ENCODE measurements at places on chromosomes 3 and 15.

DNA sequence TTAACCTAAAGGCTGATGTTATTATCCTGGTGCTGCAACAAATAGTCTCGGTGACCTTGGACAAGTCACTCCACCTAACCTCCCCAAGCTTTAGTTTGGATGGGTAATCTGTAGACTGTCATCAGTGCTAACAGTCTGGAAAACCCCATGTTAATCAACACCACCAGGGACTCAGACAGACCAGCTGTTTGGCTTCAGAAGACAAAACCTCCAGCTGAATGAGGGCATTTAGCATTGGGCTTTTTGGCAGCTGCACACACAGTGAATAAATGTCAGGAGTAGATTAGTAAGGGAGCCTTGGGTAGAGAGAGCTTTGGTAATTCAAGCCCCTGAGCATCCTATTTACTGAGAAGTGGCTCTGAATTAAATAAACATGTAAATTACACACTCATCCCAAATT, 24.9 kb upstream of the C3orf80 start:
- no peak for DNase-seq

DNA sequence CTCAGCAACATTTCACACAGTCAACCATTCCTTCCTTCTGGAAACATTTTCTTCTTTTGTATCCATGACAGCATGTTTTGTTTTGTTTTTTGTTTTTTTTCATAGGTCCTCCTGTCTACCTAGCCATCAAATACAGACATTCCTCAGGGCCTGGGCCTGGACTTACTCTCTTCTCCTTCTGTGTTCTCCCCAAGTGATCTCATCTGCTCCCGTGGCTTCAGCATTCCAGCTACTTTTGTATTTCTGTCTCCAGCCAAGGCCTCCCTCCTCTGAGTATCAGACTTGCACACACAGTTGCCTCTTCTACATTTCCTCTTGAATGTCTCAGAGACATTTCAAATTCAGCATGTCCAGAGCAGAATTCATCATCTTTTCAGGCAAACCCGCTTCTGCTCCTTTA, 82.4 kb downstream of the HCN4 start:
- no peak for DNase-seq

DNA sequence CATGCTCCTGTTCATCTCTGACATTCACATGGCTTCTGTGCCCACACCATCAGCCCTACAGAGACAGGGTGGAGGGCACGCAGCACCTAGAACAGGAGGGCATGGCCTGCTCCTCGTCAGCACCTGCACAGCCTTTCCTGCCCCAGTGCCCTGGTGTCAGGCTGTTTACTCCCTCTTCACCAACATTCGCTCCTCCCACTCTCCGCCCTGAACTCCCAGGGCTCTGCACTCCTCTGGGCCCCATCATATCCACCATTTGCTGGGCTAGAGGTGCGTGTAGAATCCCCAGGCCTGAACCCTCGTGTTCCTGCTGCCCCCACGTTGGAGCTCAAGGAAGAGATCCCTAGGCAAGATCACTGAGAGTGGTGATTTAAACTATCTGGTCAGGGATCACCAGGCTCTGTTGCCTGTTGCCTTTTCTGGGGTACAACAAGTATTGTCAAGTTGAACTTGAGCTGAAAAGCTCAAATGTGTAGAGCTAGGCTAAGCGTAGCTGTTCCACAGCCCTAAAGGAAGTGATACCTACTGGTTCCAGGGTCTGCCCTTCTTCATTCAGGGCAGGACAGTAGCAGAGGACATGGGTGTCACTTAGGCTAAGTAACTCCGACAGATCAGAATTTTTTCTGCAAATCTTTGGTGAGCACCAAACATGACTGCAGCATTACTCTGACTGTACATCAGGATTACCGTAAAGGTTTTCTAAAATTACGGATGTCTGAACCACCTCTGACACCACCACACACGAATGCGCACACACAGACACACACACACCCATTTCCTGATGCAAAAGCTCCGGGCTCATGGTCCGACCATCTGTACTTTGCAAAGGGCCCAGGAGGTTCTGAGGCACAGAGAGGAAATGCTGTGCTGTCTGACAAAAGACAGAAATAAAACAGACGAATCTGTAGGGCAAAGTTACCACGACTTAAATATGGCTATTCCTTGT, 43.7 kb upstream of the GNB5 start:
- DNase-seq: no peak

- no peak for DNase-seq
These were observed 72.8 kb upstream of the THSD4 start for GRCh38 chr15:71042356-71042922.

GRCh38 chr3:119305286-119305685, 11.1 kb downstream of the ARHGAP31 start:
- DNase-seq: no peak

- DNase-seq: no peak
These were observed 29.6 kb downstream of the TLNRD1 start for GRCh38 chr15:81030301-81030750.

DNA sequence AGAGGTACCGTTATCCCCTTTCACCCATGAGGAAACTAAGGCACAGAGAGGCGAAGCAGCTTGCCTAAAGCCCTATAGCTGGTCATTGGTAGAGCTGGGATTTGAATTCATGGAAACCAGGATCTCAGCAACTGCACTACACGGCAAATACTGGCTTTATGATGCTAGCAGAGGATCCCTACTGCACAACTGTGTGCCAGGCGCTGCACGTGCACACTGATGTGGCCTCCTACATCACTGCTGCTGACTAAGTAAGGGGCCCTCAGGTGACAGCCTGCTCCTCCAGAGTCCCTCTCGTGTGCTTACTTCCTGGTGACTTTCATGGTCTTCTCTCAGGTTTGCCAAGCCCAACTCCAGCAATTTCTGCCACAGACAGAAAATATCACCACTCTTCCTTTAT, 3.4 kb upstream of the POLG start:
- no peak for DNase-seq

DNA sequence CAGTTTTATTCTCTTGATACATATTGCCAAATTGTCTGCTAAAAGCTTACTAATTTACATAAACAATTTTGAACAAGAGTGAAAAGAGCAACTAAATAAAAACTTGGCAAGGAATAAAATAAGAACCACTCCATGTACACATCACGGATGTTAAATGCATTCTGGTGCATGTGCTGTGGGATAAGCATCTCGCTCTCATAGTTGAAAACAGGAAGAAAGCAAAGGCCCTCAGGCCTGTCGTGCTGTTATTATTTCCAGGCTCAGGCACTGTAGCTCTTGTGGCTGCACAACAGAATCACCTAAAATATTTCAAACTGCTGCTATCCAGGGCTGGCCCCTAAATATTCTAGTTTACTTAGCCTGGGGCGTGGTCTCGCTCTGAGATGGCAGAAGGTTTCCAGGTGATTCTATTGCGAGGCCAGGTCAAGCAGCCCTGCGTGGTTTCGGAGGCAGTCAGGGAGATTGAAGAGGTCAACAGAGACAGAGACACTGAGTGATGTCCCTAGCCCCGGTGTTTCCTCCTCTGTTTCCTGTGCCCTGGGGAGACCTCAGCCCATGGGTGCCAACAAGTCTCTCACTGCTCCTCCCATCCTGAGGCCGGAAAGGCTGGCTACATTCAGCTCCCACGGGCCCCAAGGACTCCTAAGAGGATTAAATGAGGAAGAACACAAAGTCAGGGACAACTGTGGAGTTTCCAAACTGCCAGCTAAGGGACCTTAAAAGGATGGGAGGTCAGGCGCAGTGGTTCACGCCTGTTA, 18.2 kb upstream of the PDIA5 start:
- no peak for DNase-seq

DNA sequence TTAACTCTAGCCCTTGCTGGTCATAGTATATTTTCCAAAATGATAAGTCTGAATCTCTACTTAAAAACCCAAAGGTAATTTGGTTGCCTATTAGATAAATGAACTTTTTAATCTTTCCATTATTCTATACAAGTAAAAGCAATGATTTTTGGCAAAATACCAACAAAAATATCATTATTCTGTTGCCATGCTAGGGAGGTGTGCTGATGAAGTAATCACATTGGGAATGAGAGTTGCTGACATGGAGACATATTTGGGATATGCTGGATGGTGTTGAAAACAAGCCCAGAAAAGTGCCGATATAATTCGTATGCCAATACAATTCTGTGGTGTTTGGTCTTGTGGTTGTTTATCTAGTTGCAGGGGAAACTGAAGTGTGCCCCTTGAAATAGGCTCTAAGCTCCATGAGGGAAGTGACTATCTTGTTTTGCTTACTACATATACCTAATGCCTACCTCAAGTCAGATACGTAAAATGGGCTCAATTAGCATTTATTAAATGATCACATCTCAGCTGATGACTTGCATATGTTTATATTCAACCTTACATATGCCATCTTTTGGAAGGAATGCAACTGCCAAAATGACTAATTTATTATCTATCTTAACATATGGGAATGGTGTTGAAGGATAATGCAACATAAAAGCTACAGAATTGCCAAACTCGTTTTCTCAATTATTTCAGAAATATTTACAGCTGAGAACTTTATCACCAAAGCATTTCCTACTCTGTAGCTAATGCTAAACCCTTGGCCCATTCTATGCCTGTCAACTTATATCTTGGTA, 5.8 kb downstream of the TOPBP1 start:
- no peak for DNase-seq

DNA sequence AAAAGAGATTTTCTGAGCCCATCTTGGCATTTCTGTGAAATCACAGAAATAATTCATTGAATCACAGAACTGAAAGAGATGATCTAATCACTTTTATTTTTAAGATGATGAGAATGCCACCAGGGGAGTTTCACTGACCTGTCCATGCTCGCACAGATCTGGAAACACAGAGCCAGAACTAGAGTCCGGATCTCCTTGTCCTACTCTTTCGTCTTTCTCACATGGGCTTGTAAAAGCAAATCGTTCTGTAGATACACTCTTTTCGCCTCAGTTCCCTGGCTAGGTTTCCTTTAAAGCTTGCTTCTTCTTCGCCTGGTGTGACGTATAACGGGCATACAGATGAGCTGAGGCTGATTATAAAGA, 122.5 kb upstream of the SPRED1 start:
- DNase-seq: no peak

DNA sequence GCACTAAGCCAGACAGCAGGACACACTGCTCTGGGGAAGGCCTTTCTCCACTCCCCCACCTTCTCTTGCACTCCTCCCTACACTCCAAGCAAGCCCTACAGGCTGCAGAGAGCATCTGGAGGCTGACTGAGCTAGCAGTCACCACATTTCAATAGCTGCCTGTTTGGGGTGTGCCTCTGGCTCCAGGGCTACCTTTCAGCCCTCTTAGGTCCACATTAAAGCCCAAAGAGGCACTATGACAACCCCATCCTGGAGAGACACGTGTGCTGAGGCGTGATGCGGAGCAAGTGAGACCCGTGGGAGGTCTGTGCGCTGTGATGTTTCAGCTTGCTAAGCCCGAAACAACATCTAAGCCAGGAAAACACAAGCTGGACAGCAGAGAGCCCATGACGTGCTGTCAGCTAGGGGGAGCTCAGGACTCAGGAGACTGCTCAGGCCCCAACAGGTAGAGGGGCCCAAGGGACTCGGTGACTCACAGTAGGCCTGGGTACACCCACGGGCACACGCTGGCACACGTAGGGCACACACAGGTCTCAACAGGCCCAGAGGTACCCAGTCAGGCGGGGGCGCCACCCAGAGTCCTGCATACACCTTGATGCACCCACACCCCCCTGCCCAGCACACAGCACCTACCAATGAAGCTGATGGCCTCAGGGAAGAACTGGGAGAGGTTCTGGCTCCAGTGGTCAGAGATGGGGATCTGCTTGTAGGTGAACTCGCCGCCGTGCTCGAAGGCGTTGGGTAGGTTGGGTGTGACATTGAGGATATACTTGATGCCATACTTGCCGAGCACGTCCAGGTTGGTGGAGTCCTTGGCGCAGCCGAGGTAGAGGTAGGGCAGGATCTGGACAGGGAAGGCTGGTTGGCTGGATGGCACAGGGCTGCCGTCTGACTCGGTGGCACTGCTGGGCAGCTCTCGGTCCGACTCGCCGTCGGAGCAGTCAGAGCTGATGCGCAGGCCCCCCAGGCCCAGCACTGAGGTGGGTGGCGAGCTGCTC, 2.8 kb downstream of the DUSP7 start:
- no peak for DNase-seq

DNA sequence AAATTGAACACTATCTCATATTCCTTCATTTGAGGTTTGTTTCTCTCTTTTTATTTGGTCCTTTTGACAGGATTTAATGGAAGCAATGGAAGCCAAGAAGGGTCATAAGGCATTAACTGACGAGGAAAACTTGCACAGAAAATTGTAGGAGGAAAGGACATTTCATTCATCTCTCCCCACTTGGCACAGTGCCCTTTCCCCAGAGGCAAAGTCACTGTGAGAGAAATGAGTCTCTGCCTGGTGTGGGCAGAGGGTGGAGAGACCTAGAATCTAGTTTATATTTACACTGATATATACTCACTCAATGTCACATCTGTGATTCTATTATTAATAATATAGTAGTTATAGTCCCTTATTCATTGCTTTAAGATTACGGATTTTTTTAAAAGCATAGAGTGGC, 324.6 kb upstream of the IL12A start:
- DNase-seq: no peak

DNA sequence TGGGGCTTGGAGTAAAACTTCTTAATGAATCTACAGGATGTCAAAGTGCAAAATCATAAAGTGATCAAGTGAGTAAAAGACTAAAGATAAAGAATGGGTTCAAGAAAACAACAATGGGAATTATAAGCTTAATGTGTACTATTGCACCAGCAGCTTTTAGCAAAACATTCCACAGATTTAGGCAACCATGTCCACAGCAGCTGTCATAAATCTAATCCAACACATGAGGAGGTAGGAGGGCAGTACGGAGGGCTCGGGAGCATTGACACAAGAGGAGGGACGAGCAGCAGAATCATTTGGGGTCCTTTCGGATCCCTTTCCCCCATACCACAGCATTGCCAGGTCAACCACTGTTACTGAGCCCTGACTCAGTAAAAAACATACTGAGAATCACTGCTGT, 464.3 kb upstream of the WNT5A start:
- DNase-seq: no peak

All from stimulated activated CD4-positive, alpha-beta T cell treated with anti-CD3 and anti-CD28 coated beads, TNF-alpha, amount 100 ng/mL, for 48 hours (primary cell).